ENCODE measurements at places on chromosomes 7 and 10. TPM values are rescaled to one million over a fixed set of nuclear protein-coding genes. Genes with fewer than 3 reads are reported as not detected.

RNLS gene
- polyA plus RNA-seq = 12.3 TPM

NRG3 gene
- polyA plus RNA-seq = 5.8 TPM

VOPP1 gene
- 152 TPM for polyA plus RNA-seq

GNAT3 gene
- polyA plus RNA-seq = not detected

CCNJ gene
- 0.20 TPM for polyA plus RNA-seq

PRKAR1B gene
- 4.4 TPM for polyA plus RNA-seq

OGDHL gene
- 12.7 TPM for polyA plus RNA-seq

ANKRD22 gene
- polyA plus RNA-seq = not detected

SFTPA1 gene
- polyA plus RNA-seq = not detected

TAS2R3 gene
- not detected for polyA plus RNA-seq

BUB3 gene
- polyA plus RNA-seq = 108 TPM

GPR22 gene
- 7.9 TPM for polyA plus RNA-seq

AVL9 gene
- 23.4 TPM for polyA plus RNA-seq

NUPR2 gene
- polyA plus RNA-seq = 3.0 TPM

UPK3B gene
- polyA plus RNA-seq = not detected

CUL1 gene
- polyA plus RNA-seq = 40.9 TPM
